ENCODE measurements at places on chromosomes 7 and 10.

DNA sequence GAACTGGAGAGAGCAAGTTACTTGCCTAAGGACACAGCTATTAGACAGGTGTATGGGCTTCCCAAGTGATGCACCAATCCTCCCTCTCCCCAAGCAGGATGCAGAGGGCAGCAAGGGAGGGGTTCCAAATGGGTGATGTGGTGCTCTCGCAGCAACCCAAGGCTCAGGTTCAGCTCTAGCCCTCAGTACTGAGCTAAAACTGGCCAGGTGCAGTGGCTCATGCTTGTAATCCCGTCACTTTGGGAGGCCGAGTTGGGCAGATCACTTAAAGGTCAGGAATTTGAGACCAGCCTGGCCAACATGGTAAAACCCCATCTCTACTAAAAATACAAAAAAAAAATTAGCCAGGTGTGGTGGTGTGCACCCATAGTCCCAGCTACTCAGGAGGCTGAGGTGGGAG, 40.7 kb downstream of the GPRIN2 start:
- no peak for DNase-seq

DNA sequence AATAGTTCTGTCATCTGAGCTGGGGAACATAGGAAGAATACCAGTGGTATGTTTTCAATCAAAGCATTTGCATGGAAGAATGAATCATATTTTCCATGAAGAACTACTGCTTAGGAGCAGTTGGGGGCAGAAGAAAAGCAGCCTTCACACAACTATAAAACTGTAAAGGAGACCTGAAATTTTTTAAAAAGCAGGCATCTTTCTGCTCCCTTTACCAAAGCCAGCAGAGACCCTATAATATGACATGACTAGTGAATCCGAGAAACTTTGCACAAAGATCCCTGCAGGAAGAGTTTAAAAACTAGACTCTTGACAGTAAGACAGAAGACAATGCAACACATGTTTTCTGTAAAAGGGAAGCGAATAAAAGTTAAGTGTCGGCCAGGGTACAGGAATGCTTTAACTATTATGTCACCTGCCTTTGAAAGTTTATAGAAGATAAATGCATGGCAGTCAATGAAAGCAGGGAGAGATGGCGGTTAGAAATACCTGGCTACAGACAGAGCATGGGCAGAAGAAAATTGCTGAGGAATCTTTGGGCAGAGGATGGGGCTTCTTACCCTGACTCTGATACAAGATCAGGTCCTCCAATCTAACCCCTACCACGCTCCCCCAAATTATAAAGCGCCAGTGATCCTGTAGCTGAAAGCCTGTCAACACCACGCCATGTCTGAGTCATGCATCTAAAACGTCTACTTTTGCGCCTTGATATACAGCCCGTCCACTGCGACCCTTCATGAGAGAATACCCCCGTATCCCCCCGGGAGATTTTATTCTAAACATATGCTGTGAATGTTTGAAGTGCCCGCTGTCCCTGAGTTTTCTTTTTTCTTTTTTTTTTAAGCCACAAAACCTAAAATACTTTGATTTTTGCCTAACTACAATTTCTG, 93.1 kb downstream of the GLI3 start:
- DNase-seq: no peak

DNA sequence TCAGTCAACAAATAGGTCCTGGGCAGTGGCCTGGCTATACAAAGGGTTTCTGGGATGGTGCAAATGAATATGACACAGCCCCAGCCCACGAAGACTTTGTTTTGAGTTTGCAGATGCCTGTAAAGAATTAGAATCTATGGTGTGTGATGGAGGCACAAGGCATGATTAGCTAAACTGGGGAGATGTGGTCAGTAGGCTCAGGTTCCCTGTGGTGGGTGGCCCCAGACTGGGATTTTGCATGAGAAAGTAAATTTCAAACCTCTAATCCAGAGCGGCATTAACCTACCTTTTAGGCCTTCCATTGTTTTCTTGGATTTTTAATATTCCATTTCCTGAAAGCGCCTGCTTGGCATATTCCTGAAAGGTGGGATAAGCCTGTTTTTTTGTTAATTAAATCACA, 6.4 kb upstream of the CPA5 start:
- no peak for DNase-seq

DNA sequence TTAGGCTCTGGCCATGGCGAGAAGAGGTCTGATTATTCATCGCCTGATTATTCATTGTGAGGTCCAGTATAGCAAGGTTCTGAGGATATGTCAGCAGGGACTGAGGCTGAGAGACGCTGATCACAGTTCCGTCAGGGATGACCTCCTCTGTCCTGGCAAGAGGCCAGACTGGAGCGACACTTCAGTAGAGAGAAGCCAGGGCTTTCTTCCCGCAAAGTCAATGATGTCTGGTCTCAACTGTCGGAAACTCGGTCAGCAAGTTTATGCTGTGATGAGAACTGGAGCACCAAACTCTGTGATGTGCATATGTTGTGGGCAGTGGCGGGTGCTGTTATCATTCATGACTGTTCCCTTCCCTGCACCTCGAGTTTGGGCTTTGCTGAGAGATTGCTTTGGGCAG, 29.0 kb upstream of the GNA12 start:
- DNase-seq: no peak

DNA sequence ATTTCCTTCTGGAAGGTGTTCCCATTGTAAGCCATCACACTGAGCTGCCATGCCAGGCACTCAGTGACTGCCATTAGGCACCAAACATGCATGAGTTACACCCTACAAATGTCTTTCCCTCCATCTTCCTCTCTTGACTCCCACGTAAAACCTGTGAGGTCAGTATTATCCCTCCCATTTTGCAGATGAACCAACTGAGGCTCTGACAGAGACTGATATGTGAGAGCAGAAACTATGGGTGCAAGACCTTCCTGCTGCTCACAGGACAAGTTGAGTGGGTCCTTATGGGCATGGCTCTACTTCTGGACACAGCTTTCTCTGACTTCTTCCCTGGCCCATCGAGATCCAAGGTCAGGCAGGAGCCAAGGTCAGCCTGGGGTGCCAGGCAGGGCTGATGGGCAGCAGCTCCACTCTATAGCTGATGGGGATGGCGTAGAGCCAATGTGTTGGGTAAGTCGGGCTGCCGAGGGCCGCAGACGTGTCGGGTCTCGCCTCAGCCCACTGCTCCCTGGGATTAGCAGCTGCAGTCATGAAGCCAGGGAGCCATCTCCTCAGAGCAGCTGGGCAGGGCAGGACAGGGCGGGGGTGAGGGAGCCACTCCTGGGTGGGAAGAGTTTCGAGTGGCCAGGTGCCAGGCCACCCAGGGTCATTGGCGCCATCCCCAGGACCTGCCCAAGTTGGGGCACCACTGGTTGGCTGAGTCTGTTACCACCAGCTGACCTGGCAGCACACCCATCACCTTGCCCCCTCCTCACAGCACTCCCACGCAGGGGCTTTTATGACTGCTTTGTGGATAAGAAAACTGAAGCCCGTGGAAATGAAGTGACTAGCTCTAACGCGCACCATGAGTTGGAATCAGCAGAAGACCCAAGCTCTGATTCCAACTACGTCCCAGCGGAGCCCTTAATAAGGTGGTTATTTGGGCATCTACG, 117.8 kb upstream of the ZMIZ1 start:
- no peak for DNase-seq

Data from CD4-positive, alpha-beta T cell treated with Interleukin-2 at 100 ng/mL for 4 hours (primary cell).